Right ventricle myocardium inferior (tissue), 1 donor: ENCODE measurements at places on chromosomes 12 and 14.

- DNase-seq = no peak
Measured at GRCh38 chr12:94872971-94873733, 130.3 kb downstream of the NDUFA12 start.

DNA sequence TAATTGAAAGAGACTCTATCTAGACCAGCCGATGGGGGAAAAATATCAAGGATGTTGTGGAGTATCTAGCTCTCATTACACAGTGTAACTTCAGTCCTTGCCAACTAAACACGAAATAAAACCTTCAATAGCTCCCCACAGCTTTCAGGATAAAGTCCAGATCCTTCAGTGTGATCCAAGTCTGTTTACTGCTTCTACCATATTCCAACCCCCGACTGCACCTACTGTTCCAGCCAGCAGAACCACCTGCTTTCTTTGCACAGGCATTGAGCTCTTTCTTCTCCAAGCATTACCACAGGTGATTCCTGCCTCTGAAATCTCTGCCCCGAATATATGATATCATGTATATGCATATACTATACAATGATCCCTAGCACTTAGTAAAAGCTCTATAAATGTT lies 2.2 kb upstream of the LRRC23 start:
- DNase-seq = no peak

- no peak for DNase-seq
Measured at GRCh38 chr14:65826946-65827345, 414.4 kb downstream of the FUT8 start.

DNA sequence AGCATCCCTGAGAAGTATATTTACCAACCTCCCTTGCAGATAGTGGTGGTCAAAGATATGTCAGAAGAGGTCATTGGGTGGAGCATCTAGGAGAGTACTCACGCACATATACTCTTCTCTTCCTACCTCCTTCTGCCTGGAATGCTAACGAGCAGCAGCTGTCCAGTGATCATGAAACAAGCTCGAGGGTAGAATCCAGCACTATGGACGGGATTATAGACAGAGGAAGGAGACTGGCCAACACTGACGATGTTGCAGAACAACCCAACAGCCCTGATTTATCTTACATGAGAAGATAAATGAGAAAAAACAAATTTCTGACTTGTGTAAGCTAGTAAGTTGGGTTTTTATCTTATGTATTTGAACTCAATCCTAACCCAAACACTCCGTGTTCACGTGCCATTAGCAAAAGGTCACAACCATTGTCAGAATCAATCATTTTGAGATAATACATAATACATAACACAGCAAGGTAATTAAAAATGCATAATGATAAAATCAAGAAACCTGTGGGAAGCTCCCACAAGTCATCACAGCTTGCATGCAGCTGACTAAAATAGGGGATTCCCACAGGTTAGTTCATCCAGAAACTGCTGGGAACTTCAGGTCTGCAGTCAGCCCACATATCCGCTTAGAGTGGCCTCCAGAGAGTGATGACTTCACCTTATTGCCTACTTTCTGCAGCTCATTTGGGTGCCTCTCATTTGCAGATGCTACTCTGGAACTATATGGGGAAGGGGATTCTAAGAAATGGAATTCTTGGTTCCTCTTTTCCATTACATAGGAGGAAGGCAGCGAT lies 36.3 kb upstream of the STK38L start:
- DNase-seq = no peak

DNA sequence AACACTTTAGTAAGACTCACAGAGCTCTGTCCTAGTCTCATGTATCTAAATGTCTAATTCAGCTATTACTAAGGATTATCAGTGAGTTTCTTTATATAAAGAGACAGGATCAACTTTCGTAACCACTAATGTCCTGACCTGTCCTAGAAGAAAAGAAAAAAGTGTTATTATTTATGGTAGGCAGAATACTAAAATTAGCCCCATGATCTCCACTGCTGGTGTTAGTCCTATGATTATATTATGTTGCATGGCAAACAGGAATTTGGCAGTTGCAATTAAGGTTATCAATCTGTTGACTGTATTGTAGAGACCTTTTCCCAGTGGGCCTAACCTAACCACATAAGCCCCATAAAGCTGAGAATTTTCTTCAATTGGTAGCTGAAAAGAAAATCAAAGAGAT lies 132.9 kb upstream of the DIO2 start:
- no peak for DNase-seq

DNA sequence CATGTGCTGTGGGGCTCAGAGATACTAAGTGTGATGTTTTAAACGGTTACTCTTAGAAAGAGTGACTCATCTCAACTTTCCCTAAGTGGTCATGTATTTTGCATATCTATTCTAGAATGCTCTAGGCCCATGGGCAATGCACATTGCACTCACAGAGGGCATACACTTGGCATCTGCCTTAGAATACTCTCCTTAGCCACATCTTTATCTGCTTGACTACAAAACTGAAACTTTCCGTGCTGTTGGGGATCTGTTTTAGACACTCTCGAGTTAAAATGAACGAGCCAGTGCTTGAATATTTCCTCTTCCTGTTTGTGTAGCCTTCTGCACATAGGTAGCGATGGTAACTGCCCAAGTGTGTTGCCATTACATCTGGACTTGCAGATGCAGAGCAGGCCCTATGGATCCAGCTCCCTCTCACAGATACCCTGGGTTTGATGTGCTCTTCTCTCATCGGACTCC lies 180.5 kb downstream of the CAND1 start:
- no peak for DNase-seq

DNA sequence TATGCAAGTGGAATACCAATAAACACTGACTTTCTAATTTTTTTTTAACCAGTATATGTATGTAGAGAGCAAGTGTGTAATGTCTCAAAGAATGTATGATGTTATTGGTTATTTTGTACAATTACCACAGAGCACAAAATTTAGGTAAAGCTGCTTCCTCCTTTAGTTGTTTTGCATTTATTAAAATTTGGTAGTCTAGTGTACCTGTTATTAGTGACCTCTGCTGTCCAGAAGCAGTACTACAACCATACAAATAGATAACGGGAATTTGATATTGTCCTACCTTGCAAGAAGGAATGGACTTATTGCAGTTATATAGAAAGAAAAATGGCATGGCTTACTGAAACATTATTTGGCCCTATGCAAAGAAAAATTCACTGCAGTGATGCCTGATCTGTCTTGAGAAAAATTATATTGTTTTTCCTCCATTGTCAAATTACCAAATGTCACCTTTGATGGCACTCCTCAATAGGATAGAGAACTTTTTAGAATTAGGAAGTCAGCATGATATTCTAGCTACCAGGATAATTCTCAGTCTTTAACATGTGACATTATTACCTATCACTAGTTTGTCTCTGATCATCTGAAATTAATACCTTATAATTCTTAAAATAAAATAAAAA lies 153.9 kb upstream of the RMST start:
- DNase-seq = no peak

- peak; percentile 85 for DNase-seq
Measured at GRCh38 chr12:109932878-109933503, 32.9 kb downstream of the TCHP start.

DNA sequence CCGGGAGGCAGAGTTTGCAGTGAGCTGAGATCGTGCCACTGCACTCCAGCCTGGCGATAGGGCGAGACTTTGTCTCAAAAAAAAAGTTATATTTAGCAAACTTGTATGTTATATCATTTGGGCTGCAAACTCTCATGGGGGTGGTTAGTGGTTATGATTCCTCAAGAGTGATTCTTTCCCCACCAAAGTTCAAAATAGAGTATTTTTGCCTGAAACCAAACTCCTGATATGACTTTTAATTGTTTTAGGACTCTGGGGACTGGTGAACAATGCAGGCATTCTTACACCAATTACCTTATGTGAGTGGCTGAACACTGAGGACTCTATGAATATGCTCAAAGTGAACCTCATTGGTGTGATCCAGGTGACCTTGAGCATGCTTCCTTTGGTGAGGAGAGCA lies 18.6 kb downstream of the HSD17B6 start:
- DNase-seq = no peak

- peak; percentile 74 for DNase-seq
Measured at GRCh38 chr12:69739287-69740191, 879 bp downstream of the RAB3IP start.

GRCh38 chr14:92041203-92041602 lies 1.3 kb upstream of the TRIP11 start:
- no peak for DNase-seq

GRCh38 chr14:21231020-21231652 lies 38.1 kb downstream of the HNRNPC start:
- no peak for DNase-seq

GRCh38 chr14:93044556-93044955 lies 71.2 kb downstream of the ITPK1 start:
- peak; percentile 81 for DNase-seq

DNA sequence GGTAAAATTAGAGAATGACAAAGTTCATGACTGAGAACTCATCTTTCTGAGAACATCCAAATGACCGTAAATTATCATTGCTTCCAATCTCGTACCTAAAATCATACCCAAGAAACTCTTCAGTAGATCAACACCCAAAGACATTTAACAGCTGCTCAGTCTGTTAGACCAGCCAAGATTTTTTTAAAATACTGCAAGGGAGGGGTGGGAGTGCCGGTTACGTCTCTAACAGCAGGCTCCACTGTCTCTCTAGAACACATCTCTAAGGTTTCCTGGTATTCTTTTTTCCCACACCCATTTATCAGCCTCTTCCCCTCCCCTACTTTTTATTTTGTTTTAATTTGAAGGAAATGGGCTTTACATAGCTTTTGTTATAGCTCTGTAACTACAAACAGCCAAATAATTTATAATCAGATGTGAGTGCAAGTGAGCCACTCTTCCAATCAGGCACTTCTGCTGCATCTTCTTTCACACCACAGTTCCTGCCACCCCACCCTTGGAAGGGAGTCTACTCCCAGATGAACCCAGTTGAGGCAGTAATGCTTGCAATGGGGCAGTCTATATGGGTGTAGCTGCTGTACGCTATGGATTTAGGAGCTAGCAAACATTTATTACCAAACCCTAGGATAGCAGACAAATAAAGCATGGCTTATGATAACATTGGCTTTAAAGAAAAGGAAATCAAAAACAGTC lies 21.9 kb downstream of the PTPRB start:
- no peak for DNase-seq

- DNase-seq = no peak
Measured at GRCh38 chr12:8846305-8846704, 23.9 kb downstream of the A2ML1 start.

DNA sequence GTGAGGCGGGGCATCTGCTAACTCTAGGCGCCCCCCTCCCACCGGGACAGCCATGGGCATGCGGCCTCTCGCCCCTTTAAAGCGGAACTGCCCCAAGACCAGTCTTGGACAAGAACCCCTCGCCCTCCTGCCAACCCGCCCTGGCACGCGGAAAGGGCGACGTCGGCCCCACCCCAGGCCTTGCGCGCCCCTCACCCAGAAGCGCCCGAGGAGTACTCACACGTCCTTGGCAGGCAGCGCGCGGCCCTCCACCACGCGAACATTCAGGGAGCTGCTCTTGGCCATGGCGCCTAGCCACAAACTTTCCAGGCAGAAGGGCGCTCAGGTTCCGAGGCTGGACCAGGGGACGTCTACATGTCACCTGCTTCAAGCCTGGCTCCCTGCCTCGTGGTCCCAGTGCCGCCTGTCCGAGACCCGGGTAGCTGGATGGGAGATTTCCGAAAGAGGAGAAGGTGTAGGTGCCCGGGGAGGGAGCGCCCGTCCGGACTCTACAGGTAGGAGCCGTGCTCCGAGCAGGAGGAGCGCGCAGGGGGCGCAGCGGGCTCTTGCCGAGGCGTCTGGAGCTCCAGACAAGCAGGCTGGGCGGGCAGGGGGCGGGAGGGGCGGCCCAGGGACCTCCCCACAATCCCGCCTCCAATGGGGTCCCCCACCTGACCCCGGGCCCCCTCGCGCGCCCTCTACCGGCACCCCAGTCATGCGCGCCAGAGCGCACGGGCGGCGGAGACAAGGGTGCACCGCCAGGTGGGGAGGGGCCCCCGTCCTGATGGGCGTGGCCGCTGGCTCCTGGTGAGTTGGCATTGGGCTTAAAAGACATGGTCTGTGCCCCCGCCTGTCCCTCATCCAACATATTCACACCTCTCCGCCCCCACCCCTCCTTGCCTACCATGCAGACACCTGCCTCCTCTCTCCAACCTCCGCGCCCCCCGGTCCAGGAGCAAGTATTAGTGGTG lies at the start of gene RASAL1:
Gene RASAL1 (minus strand): TSS at position 584 of the 950 bp plus-strand sequence. CDS start 299 bp downstream, at position 285.
- no peak for DNase-seq

GRCh38 chr14:72663956-72664650 lies 229.8 kb downstream of the DPF3 start:
- DNase-seq = no peak

GRCh38 chr14:92866901-92867865 lies 55.8 kb upstream of the CHGA start:
- DNase-seq = no peak
